T-cell (primary cell): ENCODE measurements at places on chromosomes 1 and 21. TPM values are rescaled to one million over a fixed set of nuclear protein-coding genes. Genes with fewer than 3 reads are reported as not detected.
A peak's percentile ranks its signal among the peaks of the same experiment; 100 is the strongest.

DNA sequence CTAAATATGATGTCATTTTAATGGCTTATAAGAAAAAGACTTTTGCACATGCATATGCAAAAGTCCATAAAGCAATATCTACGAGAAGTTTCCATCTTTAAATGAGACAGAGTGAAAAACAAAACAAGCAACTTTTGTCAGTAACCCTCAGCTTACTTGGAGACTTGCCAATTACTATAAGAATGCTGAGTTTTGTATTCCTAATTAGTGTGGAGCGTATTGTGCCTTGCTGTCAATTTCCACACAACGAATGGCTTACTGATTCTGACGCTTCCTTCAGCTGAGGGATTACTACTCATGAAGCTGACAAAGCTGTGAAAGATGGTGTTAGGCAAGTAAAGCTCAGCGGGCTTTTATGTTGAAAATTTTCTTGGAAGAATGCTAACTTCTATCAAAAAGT, 440.4 kb upstream of the ADAMTS5 start:
- no peaks in the 10 kb centered on the region for H3K36me3 ChIP-seq
- H3K4me1 ChIP-seq, result no peaks in the 10 kb centered on the region
- H3K27ac ChIP-seq, result no peak overlapping the region
- DNase-seq, result no peak

DNA sequence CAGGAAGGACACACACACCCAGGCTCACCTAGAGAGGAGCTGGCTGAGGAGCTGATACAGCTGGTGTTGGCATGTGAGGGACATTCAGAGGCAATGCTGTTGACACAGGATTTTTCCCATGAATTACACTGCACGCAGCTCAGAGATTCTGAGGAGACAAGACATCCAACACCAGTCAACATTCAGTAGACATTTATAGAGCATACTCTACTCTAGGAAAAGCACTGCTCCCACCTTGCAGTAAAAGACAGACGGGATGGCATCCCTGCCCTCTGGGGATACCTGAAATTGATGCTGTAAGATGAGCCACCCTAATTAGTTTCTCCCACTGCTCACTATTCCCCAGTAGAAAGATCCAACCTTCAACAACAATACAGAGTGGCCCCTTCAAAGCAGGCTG, 5.1 kb downstream of the LYPD8 start:
- no peak for DNase-seq
- no peak overlapping the region for H3K4me3 ChIP-seq
- H3K27ac ChIP-seq, result no peak overlapping the region
- H3K27me3 ChIP-seq, result no peaks in the 10 kb centered on the region
- peaks cover 13% of the 10 kb centered on the region for H3K4me1 ChIP-seq

- H3K4me1 ChIP-seq, result no peaks in the 10 kb centered on the region
- DNase-seq, result no peak
- H3K27me3 ChIP-seq, result no peaks in the 10 kb centered on the region
- H3K36me3 ChIP-seq, result no peaks in the 10 kb centered on the region
- H3K27ac ChIP-seq, result no peak overlapping the region
Measured at GRCh38 chr1:206005234-206005633, 2.0 kb upstream of the RAB7B start.

DNA sequence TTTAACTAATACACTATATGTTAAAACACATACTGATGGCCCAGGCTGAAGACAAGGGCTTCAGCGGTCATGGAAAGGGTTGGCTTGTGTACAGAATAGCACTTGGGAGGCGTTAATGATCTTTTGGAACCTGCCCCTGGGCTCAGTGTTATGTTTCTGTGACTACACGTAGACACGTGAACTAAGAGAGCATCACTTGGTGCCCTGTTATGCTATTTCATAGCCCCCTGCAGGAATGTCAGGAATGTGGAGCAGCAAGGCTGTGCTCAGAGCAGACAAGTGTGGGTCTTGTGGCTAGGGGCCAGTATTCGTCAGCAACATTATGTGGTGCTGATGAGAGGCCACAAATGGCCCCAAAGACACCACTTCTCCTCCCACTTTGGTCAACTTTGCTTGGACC, 132.4 kb downstream of the MAP3K21 start:
- no peaks in the 10 kb centered on the region for H3K4me1 ChIP-seq
- H3K27me3 ChIP-seq, result peaks cover 11% of the 10 kb centered on the region
- H3K27ac ChIP-seq, result no peak overlapping the region
- no peak for DNase-seq
- no peak overlapping the region for H3K4me3 ChIP-seq

GRCh38 chr1:178275553-178275952, 181.6 kb downstream of the RASAL2 start:
- no peaks in the 10 kb centered on the region for H3K27me3 ChIP-seq
- H3K4me1 ChIP-seq, result no peaks in the 10 kb centered on the region
- no peak overlapping the region for H3K4me3 ChIP-seq
- H3K27ac ChIP-seq, result no peak overlapping the region

DNA sequence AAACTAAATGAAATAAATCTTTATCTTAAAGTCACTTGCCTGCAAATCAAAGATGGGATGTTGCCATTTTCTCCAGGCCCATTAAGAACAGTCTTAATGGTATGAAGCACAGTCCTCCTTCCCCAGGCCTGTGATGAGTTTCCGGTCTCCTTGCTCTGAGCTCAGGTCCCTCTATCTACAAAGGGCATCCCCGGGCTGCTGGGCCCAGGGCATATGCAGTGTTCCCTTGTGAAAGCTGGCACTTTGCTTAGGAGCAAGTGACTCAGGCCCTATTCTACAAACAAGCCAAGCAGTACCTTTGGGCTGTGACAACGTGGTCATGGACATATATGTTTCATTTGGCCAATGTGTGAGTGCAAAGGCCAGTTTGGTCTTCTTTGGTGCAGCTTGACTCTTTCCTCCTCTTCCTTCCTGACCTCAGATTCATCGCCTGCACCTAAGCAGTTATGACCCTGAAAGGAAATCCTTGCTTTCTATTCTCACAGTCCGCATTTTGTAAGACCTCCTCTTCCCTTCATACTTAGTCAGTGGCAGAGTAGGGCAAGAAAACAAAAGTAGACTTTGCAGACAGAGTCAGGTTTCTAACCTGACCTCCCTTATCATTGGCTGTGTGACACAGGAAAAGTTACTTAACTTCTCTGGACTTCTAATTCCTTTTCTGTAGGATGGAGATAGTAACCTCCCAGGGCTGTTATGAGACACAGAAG, 109.5 kb downstream of the ERG start:
- H3K27me3 ChIP-seq, result no peaks in the 10 kb centered on the region
- no peaks in the 10 kb centered on the region for H3K36me3 ChIP-seq
- no peak overlapping the region for H3K4me3 ChIP-seq
- H3K27ac ChIP-seq, result no peak overlapping the region
- no peak for DNase-seq

- no peak for DNase-seq
- no peak overlapping the region for H3K4me3 ChIP-seq
- no peaks in the 10 kb centered on the region for H3K27me3 ChIP-seq
Measured at GRCh38 chr1:116076831-116077230, 34.4 kb upstream of the MAB21L3 start.

DNA sequence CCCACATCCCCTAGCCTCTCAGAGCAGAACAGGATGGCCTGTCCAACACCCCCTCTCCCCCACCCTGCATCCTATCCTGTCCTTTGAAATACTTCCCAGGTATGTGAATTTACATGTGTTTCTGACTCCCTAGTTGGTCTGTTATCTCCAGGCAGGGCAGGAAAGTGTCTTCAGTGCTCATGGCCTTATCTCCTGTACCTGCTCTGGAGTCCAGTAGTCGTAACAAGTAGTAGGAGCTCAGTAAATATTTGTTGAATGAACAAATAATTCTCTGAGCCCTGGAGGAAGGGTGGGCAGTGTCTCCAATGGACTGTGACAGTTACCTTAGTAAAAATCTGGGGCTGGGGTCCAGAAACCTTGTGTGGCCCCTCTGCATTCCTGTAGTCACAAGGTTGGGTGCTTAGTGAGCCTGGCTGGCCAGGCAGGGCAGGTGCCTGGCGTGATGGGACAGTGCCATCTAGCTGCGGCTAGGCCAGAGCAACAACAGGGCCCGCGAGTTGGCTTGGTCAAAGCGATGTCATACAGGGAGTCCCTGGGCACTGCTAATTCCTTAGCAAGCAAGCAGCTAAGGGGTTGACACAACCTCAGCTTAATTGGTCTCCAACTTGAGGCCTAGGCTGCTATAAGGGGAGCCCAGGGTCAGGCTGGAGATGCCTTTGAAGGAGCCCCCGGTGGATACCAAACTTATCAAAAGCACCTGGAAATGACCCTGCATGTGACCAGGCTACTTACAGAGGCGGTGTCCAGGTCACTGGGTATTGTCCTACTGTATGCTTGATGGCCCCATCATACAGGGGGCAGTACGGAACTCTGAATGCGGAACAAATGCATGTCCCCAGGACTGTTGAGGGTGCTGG, 89.0 kb upstream of the PPM1J start:
- H3K4me1 ChIP-seq, result no peaks in the 10 kb centered on the region
- H3K27ac ChIP-seq, result no peak overlapping the region
- H3K4me3 ChIP-seq, result no peak overlapping the region
- peak; percentile 9 for DNase-seq

GRCh38 chr1:44799770-44800584, at the start of gene PLK3:
Gene PLK3, plus strand, starts transcription at chr1:44800377. Its CDS starts 87 bp downstream, at chr1:44800464.
- H3K27ac ChIP-seq, result peak within 1 kb of the TSS; percentile 87
- peaks cover 9% of the 10 kb centered on the region for H3K36me3 ChIP-seq
- H3K4me1 ChIP-seq, result peaks cover 44% of the 10 kb centered on the region
- H3K27me3 ChIP-seq, result no peaks in the 10 kb centered on the region
- peak within 1 kb of the TSS; percentile 81 for H3K4me3 ChIP-seq

GRCh38 chr1:193211539-193211938, 25.1 kb upstream of the B3GALT2 start:
- H3K4me1 ChIP-seq, result no peaks in the 10 kb centered on the region
- H3K4me3 ChIP-seq, result no peak overlapping the region
- no peak overlapping the region for H3K27ac ChIP-seq
- H3K27me3 ChIP-seq, result no peaks in the 10 kb centered on the region

The LCE3D gene
- total RNA-seq, result not detected

The TNFRSF25 gene
- total RNA-seq, result 215 TPM

The RIT1 gene
- total RNA-seq, result 56.4 TPM

The KLF17 gene
- not detected for total RNA-seq

The CD53 gene
- 342 TPM for total RNA-seq

The TEDDM1 gene
- total RNA-seq, result not detected

The C1orf116 gene
- total RNA-seq, result 0.29 TPM

The LRRIQ3 gene
- total RNA-seq, result 0.77 TPM

The FAM3B gene
- not detected for total RNA-seq
